ENCODE measurements at places on chromosomes 1 and 21.

DNA sequence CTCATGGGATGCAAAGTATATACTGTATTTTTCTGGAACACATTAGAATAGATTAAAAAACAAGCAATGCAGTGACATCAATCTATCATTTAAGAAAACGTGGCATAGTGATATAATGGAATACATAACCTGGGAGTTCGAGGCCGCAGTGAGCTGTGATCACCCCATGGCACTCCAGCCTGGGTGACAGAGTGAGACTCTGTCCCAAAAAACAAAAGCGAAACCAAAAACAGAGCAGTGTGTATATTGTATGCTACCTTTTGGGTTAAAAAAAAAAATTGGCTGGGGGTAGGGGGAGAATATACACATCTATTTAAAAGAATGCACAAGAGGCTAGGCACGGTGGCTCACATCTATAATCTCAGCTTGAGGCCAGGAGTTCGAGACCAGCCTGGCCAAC is 13.5 kb downstream of the SLC2A1 start:
- DNase-seq: no peak

GRCh38 chr1:31583995-31584868 is 7.9 kb downstream of the TINAGL1 start:
- DNase-seq: no peak

DNA sequence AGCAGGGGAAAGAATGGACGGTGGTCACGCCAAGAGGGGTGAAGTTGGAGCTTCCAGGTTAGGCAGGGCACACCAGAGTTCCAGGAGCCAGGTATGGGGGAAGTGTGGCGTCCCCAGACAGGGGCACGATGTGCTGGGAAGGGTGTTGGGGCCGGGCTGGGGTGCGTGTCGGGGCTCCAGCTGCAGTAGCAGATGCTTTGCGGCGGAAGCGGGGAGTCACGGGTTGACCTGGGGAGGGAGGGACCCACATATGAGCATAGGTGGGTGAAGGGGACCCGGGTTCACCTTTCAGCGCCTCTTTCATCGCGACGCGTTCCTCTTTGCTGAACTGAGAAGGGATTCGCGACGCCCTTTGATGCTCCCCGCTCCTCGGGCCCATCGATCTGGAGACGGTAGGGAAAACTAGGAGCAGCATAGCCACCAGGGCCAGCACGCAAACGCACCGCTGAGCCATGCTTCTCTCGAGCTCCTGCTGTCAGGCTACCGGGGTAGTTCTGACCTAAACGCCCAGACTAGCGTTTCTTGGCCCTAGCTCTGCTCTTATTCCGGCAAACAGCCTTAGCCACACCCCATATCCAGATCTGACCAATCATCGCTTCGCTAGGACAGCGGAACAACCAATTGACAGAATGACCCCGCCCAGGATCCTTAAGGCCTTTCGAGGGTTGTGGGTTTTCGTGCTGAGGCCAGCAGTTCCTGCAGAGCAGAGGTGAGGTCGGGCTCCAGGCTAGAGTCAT is at the start of gene PM20D1:
Gene PM20D1 (minus strand): TSS at position 514 of the 737 bp plus-strand sequence. CDS start 60 bp downstream, at position 454.
- peak; percentile 61 for DNase-seq

DNA sequence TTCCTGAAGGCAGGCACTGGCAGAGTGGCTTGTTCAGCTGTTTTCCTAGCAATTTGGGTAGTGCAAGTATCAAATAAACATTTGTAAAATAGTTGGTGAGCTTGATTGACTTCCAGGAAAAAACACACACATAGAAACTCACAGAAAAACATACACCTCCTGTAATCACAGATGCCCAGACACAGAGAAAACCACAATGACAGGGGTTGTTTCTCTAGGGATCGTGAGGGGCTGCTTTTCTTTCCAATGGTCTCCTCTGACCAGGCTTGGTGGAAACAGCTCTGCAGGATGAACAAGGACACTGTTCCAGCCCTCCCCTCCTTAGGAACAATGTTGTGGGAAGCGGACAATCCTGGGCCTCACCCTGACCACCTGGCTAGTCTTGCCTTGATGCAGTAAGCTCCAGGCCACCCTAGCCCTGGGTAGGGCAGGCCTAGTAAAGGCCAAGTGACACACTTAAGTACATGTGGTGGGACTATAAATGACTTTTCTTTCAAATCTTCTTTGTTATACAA is 142.5 kb upstream of the HMGB4 start:
- DNase-seq: no peak

GRCh38 chr21:32940079-32941014 is 85.4 kb upstream of the OLIG2 start:
- peak; percentile 16 for DNase-seq

DNA sequence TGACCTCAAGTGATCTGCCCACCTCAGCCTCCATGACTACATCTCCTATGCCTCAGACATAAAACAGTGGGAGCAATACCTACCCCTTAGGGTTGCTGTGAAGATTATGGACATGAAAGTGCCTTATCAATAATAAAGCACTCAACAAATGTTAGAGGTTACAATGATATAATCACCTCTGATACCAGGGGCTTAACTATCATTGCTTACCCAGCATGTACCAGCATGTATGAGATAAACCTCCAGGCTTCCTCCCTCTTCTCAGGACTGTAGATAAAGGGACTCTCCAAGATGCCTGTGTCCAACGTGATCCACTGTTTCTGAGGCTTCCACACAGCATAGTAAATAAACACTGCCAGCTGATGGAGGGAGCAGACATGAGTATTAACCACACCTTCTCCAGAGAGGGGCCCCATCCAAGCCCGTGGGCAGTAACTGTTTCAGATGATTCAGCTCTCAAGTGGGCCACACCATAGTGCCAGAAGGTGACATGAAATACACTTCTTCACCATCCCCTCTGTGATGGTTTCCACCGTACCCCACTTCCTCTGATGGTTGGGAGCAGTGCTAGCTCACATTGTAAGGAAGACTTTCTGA is 26.2 kb downstream of the RHBDL2 start:
- no peak for DNase-seq

DNA sequence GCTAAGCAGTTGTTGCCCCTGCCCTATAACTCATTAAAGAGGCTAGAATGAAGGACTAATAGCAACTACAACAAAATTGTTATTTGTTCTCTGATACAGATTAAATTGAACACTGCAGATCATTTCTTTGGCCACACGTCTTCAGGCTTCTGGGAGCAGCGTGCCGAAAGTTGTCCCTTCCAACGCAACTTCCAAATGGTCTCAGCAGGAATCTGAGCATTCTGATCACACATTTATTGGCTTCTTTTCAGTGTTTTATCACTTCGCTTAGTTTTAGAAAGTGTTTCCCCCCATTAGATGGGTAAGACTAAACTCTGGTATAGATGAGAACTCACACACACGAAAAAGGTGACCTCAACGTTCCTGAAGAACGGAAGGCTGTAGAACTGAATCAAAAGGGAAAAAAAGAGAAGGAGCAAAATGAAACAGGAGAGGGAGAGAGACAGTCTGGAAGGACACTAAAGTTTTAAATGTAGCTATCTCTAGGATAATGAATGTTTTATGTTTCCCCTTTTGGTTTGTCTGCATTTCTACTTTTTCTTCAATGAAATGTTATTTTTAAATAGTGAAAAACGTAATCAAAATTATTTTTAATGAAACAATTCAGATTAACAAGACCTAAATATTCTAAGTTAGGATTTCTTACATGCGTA is 336.5 kb downstream of the RRAGC start:
- no peak for DNase-seq

DNA sequence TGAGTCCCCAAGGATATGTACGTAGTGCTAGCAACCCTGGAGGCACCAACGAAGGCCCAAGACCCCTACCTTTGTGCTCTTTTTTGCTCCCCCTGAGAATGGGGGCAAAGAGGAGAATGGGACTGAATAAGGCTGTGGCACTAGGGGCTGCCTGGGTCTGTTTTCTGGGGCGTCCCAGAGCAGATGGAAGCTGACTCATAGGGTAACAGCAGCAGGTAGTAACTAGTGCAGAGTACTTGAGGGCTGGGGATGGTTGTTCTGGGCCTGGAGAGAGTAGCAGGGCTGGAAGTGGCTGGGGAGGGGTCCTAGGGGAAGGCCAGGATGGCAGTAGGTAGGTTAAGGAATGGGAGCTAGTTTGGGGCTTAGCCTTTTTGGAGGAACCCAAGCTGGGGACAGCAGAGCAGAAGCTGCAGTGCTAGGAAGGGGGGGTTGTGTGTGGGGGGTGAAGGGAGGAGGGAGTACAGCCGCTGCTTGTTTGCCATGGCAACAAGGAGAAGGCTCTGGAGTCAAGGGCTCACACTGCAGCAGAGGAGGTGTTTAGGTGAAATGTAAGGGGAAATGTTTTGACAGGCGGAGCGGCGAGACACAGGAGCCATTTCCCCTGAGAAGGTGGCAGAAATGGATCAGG is 1.8 kb downstream of the NCDN start:
- no peak for DNase-seq

DNA sequence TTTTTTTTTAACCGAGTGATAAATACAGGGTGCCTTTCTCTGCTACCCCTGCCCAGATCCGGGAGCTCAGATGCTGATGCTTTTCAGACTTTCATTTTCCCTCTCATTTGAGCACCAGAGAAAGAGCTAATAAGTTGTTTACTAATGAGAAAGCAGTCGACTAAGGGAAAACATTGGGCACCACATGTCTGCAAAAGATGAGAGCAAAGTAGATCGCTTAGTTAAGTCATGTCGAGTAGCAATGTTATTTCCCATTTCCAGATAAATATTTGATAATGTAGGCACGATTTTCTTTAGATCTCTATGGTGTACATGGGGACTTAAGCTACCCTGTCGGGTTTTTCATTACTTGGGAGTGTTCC is 1.2 kb downstream of the PKN2 start:
- no peak for DNase-seq

GRCh38 chr1:221916176-221916575 is 174.3 kb upstream of the DUSP10 start:
- DNase-seq: no peak

GRCh38 chr1:18940303-18941020 is 16.0 kb downstream of the IFFO2 start:
- DNase-seq: no peak

DNA sequence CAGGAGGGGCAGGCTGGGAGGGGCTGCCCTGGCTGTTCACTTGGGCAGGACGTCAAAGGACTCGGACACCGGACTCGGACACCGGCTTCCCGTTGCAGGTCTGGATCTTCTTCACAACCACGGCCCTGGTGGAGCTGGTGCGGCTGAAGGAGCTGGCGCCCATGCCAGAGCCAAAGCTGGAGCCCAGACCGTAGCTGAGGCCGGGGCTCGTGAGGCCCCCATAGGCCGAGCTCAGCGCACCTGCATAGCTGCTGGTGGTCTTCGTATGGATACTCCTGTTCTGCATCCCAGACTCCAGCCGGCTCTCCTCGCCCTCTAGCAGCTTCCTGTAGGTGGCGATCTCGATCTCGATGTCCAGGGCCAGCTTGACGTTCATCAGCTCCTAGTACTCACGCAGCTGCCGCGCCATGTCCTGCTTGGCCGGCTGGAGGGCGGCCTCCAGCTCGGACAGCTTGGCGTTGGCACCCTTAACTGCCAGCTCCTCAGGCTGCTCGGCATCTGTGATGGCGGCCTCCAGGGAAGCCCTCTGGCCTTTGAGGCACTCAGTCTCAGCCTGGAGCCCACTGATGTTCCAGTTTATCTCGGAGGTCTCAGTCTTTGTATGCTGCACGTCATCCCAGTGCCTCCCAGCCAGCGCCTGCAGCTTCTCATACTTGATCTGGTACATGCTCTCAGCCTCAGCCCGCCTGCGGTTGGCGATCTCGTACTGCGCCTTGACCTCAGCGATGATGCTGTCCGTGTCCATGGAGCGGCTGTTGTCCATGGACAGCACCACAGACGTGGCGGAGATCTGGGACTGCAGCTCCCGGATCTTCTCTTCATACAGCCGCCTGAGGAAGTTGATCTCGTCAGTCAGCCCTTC is 15.1 kb upstream of the KLF17 start:
- no peak for DNase-seq

- DNase-seq: no peak
Measured at GRCh38 chr1:93395195-93395594, 49.5 kb downstream of the DR1 start.

DNA sequence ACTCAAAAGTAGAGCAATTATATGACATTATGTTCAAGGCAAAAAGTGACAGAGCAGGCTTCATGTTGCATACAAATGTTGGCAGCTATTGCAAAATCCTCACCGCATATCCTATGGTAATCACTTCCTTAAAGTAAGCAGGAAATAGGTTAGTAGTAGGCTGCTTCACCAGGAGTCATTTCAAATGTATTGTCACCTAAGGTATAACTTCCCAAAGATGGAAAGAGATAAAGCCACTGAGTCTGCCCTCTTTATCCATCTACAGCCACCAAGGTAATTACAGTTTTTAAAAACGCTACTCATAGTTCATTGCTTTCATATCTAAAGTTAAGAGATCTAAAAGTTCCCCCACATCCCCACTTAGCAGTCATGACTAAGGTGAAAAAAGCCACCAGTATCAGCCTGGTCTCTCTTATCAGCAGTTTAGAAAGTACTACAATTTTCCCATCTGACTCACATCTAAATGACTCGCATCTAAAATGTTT is 31.6 kb upstream of the UBE2U start:
- no peak for DNase-seq

GRCh38 chr1:116345843-116346242 is 27.2 kb upstream of the ATP1A1 start:
- no peak for DNase-seq

DNA sequence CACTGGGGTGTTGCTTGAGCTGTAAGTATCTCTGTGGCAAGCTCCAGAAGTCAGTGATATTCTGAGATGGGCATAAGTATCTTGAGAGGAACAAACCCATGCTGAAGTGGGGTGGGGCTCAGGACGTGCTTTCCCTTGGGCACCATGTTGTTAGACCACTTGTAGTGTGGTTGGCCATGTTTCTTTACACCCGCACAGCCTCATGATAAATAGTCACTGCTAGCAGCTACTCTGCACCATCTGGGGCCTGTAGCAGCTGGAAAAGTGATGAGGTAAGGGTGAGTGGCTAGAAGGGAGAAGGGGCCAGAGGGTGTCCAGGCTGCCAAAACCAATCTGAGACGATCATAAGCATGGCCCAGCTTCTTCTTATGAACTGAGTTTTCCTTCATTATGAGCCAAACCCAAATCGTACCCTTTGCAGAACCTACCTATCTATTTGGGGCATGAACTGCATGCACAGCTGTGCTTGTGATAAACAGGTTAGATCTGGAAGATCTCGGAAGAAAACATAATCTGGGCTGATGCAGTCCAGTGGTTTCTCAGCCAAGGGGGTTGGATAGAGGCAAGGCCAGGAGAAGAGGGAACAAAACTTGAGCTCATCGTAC is 91.9 kb upstream of the IRF2BP2 start:
- DNase-seq: no peak

DNA sequence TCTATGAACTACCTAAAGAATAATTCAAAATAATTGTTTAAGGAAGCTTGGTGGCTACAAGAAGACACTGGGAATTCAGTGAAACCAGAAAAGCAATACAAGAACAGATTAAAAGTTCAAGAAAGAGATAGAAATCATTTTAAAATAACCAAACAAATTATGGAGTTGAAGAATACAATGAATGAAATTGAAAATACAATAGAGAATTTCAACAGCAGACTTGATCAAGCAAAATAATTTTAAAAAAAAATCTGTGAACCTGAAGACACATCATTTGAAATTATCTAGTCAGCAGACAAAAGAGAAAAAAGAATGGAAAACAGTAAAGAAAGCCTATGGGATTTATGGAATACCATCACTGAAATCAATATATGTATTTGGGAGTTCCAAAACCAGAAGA is 31.2 kb upstream of the WNT2B start:
- DNase-seq: no peak

- DNase-seq: no peak
Measured at GRCh38 chr1:8213136-8213535, 104.8 kb upstream of the SLC45A1 start.

- no peak for DNase-seq
Measured at GRCh38 chr1:67792103-67792502, 41.2 kb downstream of the GNG12 start.
